Hematopoietic multipotent progenitor cell treated with erythropoietin and hydrocortisone succinate and interleukin-3 and kit ligand, for 17 days (in vitro differentiated cells): ENCODE measurements at places on chromosomes 7 and 10.

DNA sequence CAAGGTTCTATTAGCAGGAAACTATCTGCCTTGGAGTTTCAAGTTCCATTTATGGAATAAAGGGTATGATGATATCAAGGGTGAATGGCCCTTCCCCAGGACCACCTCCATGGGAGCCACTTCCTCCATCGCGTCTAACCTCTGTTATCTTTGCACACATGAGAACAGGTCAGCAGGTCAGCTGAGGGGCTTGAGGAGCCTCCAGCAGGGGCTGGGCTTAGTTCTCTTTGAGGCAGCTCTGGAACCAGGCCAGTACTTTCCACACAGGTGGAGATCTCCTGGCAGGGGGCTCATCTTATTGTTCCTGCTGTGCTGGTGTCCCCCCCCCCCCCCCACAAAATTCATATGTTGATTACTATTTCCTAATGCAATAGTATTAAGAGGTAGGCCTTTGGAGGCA lies 472.2 kb upstream of the ZMIZ1 start:
- no peak for DNase-seq

- no peak for DNase-seq
These were observed 140.4 kb upstream of the NPY start for GRCh38 chr7:24143547-24143946.

GRCh38 chr10:11378835-11379234 lies 232.6 kb downstream of the USP6NL start:
- DNase-seq, result no peak

DNA sequence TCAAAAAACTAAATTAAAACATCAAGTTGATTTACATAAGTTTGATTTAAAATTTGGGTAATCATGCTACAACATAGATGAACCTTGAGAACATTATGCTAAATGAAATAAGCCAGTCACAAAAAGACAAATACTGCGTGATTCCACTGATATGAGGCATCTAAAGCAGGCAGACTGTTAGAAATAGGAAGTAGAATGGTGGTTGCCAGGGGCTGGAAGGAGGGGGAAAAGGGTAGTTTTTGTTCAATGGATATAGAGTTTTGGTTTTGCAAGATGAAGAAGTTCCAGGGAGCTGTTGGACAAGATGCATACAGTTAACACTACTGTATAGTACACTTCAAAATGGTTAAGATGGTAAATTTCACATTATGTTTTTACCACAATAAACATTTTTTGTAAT lies 45.0 kb upstream of the IFRD1 start:
- DNase-seq, result no peak

GRCh38 chr7:17706734-17707133 lies 233.6 kb downstream of the SNX13 start:
- DNase-seq, result peak; percentile 45

GRCh38 chr7:27185854-27186667 lies 1.0 kb upstream of the HOXA11 start:
- no peak for DNase-seq

- no peak for DNase-seq
These were observed 5.7 kb downstream of the ANLN start for GRCh38 chr7:36395171-36395894.

- DNase-seq, result no peak
These were observed 118.5 kb downstream of the ZNF33B start for GRCh38 chr10:42519761-42520460.

DNA sequence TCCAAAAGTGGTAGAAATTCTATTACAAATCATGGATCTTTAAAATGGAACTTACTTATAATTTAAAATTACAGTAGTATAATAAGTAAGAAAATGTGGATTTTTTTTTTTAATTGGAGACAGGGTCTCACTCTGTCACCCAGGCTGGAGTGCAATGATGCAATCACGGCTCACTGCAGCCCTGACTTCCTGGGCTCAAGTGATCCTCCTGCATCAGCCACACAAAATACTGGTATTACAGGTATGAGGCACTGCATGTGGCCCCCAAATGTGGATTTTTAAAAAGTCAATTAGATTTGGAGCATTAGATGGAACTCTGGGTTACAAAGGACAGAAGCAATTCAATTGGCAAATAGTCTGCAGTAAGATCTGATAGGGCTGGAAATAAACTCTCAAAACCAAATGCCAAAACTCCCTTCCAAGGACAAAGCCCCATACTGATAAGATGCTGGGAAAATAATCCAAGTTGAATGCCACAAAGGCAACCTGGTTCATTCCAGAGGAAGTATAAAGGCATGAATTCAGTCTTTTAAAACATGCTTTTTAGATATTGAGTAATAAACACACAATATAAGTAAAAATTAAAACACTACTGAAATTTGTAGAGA lies 294.2 kb downstream of the ZNF248 start:
- DNase-seq, result no peak

GRCh38 chr10:18906636-18907035 lies 142.0 kb upstream of the MALRD1 start:
- no peak for DNase-seq

- peak; percentile 43 for DNase-seq
These were observed 102.2 kb upstream of the ZNF438 start for GRCh38 chr10:31133792-31134310.

- no peak for DNase-seq
These were observed 89.4 kb downstream of the INPP5A start for GRCh38 chr10:132626761-132627665.

DNA sequence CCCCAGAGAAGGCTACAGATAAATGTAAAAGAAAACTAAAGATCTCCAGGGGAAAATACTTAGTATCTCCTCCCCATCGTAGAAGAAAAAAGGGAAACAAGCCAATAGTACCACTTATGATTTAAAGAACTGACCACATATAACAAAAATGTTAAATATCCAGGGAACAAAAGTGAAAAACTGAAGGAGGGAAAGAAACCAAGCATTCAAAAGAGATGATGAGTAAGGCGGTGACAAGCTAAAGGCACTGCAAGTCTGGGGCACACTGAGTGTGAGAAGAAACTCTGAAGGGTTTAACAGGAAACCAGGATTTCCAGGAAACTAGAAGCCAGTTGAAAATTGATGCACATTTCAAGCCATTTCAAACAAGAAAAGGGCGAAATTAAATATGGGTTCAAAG lies 226.3 kb downstream of the AHR start:
- DNase-seq, result no peak

- no peak for DNase-seq
These were observed 264.9 kb upstream of the FERD3L start for GRCh38 chr7:19410106-19410505.

DNA sequence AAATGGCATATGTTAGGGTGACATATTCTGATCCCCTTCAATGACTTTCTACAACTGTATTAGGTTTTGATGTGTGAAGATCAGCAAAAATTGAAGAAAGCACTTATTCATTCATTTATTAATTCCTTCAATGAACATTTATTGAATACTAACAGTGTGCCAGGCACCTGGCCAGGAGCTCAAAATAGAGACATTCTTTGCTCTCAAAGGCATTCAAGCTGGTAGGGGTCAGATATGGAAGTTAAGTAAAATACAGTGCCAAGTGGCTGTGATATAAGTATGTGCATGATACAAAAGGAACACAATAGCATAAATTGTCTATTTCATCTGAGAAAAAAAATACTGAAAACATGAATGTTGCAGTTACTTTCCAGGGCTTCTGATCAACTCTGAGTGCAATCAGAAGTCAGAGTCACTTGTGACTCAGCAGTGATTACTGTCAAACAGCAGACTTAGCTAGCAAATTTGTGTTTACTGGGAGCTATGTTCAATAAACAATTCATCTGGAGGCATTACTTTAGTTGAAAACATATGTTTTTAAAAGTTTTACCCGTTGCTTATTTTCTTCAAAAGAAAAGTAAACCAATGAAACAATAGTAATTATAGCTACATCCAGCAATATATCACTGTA lies 60.4 kb upstream of the CACNB2 start:
- DNase-seq, result no peak

DNA sequence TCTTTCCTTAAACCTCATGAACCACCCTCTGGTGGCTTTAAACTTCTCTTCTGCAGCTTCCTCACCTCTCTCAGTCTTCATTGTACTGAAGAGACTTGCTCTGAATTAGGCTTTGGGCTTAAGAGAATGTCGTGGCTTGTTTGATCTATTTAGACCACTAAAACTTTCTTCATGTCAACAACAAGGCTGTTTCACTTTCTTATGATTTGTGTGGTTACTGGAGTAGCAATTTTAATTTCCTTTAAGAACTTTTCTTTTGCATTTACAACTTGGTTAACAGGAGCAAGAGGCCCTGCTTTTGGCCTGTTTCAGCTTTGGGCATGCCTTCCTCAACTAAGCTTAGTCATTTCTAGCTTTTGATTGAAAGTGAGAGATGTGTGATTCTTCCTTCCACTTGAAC lies 38.1 kb upstream of the CDHR3 start:
- DNase-seq, result no peak

DNA sequence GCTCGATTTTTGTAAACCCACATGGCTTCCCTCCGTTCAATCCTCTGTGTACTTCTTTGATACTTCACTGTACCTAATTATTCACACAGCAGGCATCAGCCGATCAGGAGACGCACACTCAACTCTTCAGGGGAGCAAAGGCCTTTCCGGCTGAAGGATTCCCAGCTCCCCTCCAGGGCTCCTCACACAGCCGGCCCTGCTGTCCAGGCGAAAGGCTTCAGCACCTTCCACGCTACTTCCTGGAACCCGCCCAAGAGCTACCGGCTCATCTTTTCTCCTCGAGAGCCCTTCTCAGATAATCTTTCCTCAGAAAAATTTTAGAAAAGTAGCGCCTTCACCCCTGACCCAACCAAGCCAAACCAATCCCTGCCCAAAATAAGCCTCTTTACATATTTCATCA lies 270.4 kb downstream of the ZMYND11 start:
- DNase-seq, result no peak

DNA sequence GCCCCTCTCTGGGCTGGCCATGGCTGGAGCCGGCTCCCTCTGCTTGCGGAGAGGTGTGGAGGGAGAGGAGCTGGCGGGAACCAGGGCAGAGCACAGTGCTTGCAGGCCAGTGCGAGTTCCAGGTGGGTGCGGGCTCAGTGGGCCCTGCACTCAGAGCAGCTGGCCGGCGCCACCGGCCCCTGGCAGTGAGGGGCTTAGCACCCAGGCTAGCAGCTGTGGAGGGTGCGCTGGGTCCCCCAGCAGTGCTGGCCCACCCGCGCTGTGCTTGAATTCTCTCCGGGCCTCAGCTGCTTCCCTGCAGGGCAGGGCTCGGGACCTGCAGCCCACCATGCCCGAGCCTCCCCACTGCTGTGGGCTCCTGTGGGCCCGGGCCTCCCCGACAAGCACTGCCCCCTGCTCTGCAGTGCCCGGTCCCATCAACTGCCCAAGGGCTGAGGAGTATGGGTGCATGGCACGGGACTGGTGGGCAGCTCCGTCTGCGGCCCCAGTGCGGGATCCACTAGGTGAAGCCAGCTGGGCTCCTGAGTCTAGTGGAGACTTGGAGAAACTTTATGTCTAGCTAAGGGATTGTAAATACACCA lies 61.2 kb upstream of the AGR3 start:
- no peak for DNase-seq

GRCh38 chr7:35734001-35734483 lies 39.1 kb upstream of the HERPUD2 start:
- DNase-seq, result no peak

DNA sequence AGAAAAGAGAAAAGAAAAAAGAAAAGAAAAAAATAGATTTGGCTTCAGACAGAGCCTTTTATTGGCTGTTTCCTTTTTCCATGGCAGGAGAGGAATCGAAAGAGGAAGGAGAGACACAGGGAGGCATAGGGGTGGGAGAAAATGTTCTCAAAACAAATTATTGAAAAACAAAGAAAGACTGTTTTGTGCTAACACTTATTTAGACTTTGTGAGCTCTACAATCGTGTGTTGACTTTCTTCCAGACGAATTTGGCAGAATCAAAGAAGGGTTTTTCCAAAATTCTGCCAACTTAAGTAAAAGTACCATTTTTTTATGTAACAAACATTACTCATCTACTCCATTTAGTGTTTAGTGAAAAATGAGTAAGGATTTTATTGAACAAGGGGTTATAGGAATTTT lies 982.2 kb downstream of the REEP3 start:
- no peak for DNase-seq

- no peak for DNase-seq
These were observed 11.1 kb downstream of the FAS start for GRCh38 chr10:89001729-89002072.

DNA sequence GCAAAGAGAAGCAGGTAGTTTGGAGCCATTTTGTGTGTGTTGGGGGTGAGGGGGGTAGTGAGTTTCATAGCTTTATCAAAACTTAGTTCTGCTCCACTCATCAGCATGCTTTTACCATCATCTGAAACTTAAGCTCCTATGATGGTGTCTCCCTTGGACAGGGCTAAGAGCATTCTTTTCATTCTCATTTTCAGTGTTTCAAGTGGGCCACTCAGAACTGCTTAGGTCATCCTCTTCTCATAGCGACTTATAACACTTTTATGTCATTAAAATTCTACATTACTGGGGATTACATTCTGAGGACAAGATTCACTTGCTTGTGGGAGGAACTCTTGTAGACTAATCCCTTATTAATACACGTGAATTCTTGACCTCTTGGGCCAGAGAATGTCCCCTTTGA lies 649.4 kb downstream of the SUGCT start:
- no peak for DNase-seq

DNA sequence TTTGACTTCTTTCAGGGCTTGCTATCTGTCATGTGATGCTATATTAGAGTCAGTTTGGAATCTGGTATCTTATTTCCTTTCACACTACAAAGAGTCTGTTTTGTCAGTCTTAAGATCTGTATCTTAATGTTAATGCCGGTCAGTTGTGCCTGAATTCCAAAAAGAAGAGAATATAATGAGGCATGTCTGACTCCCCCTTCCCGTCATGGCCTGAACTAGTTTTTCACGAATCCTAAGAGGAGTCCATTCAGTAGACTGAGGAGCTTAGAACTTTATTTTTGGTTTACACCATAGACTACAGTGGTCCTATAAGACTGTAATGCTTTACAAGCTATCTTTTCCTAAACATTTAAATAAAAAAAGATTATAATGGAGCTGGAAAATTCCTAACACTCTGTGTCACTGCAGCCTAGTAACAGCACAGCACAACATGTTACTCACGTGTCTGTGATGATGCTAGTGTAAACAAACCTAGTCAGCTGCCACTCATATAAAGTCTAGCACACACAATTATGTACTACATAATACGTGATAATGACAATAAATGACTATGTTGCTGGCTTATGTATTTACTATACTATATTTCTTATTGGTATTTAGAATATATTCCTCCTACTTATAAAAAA lies 50.6 kb downstream of the VPS41 start:
- DNase-seq, result no peak

- no peak for DNase-seq
These were observed 37.4 kb upstream of the MEOX2 start for GRCh38 chr7:15723841-15724240.

DNA sequence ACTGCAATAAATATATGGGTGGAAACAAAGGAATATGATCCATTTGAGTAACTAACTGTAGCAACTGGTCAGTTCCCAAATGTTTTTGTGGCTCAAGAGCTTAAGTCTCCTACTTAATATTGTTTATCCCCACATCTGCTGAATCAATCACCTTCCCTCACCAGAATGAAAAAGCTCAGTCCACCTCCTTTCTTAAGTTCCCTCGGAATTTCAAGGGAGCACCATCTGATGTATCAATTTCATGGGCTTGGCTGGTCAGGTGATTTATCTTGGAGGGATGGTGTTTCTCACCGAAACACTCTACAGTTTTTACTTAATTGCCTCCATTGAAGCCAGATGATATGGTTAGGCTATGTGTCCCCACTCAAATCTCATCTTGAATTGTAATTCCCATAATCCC lies 176.6 kb downstream of the SEMA3E start:
- DNase-seq, result no peak
